ENCODE measurements at places on chromosomes 6 and 20.

GRCh38 chr20:48807586-48808381, 20.0 kb downstream of the PREX1 start:
- no peak for DNase-seq

DNA sequence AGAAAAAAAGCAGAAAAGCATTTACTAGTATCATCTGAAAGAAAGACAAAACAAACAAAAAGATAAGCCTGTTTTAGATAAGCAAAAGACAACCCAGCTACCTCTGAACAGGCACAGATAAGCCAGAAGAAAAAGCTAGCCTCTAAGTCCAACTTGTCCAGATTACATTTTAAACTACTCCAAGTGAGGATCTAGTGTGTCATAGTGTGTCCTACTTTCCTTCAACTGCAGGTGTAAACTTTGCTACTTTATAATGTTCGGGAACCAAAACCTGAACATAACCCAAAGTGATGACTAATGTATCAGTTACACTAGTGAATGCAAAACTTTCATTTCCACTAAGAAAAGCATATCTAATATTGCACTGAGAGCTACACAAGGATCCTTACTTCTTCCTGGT, 19.5 kb downstream of the ADNP start:
- DNase-seq: no peak

DNA sequence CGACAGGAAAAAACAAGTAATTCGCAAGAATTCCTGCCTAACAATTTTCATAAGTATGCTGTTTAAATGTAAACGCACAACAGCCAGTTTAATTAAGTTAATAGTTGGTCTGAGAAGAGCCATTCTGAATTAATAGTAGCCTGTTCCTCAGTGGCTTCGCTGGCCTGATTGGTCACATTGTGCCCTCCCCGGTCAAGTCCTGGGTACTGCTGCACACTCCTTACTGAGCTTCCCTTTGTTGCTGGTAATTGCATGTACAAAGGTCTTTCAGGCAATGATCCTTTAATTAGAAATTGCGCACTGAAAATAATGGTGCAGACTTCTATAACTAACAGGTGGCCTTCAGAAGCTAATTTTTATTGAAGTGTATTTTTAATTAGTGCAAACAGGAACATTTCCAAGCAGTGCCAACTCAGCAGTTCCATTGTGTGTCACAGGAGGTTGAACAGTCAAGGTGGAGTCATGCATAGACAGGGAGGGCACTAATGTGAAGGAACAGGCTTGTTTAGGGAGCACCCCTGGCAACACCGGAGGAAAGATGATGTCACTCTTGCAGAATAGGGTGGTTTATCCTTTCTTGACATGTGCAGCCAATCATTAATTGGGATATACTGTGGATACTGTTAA, 92.6 kb upstream of the SLC22A23 start:
- DNase-seq: no peak

- no peak for DNase-seq
These were observed 32.9 kb downstream of the PKIG start for GRCh38 chr20:44615169-44615791.

DNA sequence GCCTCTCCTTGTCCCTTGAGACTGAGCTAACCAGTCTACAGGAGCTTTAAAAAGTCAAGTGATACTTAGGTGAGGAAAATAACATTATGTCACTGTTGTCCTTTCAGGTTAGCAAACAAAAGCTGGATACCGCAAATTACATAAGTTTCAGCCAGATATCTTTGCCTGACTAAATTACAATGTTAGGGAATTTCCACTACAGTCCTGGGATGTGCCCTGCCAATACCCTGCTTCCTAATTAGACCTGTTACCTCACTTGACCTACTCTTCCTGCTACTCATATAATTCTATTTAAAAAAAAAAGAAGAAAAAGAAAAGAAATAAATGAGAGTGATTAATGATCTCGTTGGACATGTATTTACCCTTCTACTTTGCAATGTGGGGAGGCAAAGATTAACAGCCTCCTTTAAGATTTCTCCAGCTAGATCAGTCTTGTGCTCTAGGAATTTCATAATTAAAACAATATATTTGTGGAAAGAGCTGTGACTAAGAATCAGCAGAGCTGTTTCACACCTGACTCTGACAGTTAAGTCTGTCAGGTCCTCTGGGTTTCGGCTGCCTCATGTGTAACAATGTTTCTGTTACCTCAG, 318.9 kb downstream of the HDGFL1 start:
- no peak for DNase-seq

- DNase-seq: no peak
These were observed 31.1 kb downstream of the DOP1A start for GRCh38 chr6:83098589-83098988.

- no peak for DNase-seq
These were observed 59.5 kb upstream of the EXOC2 start for GRCh38 chr6:752438-752837.

DNA sequence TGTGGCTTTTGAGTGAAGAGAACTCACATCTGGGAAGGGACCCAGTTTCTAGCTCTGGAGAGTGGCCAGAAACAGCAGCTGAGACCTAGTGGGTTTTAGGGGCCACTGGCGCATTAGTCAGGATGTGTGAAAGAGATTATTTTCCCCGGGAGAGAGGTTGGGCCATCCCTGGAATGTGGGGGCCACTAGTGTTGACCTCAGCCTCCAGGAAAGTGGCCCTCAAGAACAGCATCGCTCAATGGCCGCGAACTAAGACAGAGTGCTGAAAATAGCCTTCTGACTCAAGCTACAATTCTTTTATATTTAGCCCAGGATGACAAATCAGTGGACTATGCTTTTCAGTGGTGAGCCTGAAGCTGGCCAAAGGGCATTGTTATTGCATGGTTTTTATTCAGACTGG, 210.4 kb upstream of the RNF24 start:
- DNase-seq: no peak

DNA sequence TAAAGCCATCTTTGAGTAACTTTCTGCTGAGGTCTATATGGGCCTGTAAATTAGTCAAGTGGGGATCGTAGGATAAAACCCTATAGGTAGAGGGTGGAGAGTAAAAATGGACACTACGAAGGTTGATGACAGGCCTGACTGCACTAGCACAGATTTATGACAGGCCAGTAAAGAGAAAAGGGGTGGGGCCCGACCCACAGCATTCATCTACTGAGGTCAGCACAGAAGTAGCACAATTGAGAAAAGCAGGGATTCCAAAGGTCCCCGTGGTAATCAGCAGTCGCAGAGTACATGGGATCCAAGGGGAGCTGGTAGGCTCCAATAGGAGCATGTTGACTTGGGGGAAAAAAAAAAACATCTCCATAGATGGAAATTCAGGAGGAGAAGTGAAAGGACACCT, 660.4 kb downstream of the TFAP2A start:
- DNase-seq: no peak

- DNase-seq: peak; percentile 68
These were observed 1.0 kb downstream of the MRPS26 start for GRCh38 chr20:3046677-3047462.

- DNase-seq: no peak
These were observed 187.0 kb downstream of the DTNBP1 start for GRCh38 chr6:15475872-15476271.

GRCh38 chr6:143675946-143676345, 1.8 kb upstream of the PHACTR2 start:
- DNase-seq: no peak

DNA sequence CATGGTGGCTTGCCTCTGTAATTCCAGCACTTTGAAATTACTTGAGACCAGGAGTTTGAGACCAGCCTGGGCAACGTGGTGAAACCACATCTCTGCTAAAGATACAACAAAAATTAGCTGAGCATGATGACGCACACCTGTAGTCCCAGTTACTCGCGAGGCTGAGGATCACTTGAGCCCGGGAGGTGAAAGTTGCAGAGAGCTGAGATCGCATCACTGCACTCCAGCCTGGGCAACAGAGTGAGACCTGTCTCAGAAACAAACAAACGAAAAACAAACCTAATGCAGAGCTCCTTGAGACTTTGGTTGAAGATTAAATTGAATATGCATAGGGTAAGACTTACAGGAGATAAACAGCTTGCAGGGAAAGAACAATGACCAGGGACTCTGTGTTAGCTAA, 80.8 kb downstream of the SCAF8 start:
- DNase-seq: no peak

GRCh38 chr6:134422426-134423231, 104.7 kb upstream of the SGK1 start:
- DNase-seq: no peak

DNA sequence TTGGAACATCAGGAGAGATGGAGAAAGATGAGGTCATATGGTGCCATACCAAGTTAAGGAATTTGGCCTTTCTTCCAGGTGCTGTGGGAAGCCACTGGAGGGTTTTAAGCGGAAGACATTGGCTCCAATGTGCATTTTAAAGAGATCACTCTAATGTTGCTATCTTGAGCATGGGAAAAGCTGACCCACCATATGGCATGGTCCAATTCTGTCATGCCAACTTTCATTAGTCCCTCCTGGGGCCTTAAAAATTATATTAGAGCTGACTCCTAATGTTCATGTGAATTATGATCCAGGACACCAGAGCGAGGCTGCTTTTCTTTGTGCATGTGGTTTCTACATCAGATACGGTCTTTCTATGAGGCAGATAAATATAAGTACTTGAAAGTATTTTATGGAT, 335.0 kb upstream of the TSHZ2 start:
- DNase-seq: no peak

Measured in NCI-H1436 treated with DMSO at 0.1 percent for 48 hours (cell line).